Stimulated activated CD4-positive, alpha-beta T cell treated with anti-CD3 and anti-CD28 coated beads, Interleukin-4, amount 100 ng/mL, for 24 hours (primary cell): ENCODE measurements at places on chromosomes 11 and 22.

- peak; percentile 11 for DNase-seq
Measured at GRCh38 chr11:62974848-62975522, 9.8 kb downstream of the SLC22A6 start.

GRCh38 chr22:22019659-22020424 is 37.3 kb upstream of the TOP3B start:
- no peak for DNase-seq

DNA sequence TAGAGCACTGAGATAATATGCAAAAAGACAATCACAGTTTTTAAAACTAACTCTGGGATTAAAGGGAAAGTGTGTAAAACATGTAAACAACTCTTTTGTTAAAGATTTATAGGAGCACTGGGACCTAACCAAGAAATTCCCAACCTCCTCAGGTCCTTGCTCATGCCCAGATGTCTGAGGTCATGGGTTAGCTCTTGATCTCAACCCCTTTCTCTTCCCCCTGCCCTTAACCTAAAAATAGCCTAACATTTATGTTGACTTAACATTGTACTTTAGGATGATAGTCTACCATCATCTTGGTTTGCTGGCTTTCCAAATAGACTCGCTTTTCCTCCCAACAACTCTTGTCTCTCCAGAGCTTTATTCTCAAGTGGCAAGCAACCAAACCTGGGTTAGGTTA is 258.2 kb upstream of the FAT3 start:
- DNase-seq = no peak

DNA sequence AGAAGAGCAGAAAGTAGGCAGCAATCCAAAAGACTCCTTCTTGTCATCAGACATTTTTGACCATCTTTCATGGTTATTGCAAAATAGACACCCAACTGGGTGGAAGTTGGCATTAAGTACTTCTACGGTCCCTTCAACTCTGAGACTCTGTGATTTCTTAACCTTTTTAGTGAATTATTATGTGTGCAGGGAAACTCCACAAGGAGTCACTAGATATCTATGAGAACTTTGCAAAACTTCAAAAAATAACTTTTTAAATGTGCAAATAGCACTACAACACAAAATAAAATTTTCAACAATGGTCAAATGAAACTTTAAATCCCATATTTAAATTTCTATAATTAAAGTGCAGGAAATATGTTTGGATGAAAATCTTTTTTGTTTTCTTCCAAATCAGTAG is 88.7 kb downstream of the SLC17A6 start:
- DNase-seq = no peak

GRCh38 chr11:130876931-130877915 is 39.1 kb downstream of the SNX19 start:
- no peak for DNase-seq

DNA sequence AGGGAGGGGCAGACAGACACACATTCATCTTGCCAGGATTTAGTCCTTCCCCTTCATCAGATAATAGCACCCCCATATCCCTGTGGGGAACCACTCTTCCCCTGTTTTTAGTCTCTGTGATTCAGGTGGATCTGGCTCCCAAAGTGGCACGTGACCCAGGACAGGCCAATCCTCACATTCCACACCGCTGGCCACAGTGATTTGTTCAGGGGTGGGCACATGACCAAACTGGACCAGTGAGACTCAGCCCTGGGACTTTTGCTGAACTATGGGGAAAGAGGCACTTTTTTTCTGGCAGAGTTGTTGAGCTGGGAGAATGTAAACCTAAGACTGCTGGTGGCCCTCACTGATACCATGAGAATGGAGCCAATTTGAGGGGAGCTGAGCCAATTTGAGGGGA is 19.1 kb upstream of the KCNJ11 start:
- no peak for DNase-seq

- no peak for DNase-seq
Measured at GRCh38 chr22:22655452-22656290, 11.3 kb downstream of the GGTLC2 start.

DNA sequence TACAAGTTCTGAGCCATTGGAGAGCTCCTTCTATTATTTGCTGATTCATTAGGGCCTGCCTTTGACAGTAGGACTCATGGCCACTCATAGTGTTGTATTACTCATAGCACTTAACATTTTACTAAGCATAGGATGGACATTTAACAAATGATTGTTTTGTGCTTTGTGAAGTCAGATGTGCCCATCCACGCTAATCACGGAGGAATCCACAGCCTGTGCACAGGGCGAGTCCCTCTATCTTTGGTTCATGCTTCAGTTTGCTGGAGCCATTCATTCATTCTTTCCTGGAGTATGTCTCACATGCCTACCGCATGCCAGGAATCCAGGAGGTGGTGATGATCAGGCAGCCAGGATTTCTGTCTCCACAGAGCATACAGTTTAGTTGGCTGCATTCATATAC is 254.1 kb downstream of the NTM start:
- no peak for DNase-seq

DNA sequence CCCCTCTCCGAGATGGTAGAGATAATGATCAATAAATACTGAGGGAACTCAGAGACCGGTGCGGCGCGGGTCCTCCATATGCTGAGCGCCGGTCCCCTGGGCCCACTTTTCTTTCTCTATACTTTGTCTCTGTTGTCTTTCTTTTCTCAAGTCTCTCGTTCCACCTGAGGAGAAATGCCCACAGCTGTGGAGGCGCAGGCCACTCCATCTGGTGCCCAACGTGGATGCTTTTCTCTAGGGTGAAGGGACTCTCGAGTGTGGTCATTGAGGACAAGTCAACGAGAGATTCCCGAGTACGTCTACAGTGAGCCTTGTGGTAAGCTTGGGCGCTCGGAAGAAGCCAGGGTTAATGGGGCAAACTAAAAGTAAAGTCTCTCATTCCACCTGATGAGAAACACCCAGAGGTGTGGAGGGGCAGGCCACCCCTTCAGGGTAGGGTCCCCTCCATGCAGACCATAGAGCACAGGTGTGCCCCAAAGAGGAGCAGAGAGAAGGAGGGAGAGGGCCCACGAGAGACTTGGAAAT is 43.2 kb downstream of the IGLL1 start:
- no peak for DNase-seq

DNA sequence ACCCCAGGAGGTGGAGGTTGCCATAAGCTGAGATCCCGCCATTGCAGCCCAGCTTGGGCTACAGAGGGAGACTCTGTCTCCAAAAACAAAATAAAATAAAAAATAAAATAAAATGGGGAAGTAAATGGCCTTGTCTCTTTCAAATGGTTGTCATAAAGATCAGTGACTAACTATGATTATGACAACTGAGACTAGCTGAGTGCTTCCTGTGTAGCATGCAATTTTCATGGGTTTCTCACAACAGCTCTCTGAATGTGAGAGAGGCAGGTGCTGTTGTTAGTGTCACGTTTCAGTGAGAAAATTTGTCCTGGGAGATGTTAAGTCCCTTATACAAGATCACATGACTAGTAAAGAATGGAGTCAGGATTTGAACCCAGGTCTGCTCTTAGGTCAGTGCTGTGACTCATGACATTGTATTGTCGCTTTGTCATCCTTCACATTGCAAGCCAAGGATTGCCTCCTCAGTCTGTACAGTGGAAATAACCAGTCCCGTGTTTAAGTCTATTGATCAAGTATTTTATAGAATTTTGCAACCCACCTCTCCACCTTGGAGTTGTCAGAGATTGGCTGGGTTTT is 163.3 kb upstream of the CCDC90B start:
- no peak for DNase-seq

GRCh38 chr22:37862570-37863325 is 13.5 kb downstream of the EIF3L start:
- DNase-seq = no peak
